Dermis microvascular lymphatic vessel endothelial cell (primary cell): ENCODE measurements at places on chromosomes 2 and 18. TPM values are rescaled to one million over a fixed set of nuclear protein-coding genes. Genes with fewer than 3 reads are reported as not detected.

Gene SERPINB8
- 3.2 and 6.7 TPM in 2 replicates for total RNA-seq

DNA sequence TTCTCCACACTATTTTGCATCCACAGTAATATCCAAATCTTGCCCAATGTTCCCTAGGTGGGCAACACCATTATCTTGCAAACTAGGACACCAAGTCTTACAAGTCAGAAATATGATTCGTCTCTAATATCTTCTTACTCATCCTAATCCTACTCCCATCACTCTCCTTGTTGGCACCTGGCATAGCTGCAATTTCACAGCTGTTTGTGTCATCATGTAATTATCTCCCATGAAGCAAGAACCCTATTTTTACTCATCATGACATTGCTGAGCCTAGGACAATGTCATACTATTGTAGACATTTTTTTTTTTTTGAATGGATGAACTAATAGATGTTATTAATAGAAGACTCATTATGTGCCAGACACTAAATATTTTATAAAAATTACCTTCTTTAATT lies 91.3 kb upstream of the CCDC141 start:
- no peak for DNase-seq

DNA sequence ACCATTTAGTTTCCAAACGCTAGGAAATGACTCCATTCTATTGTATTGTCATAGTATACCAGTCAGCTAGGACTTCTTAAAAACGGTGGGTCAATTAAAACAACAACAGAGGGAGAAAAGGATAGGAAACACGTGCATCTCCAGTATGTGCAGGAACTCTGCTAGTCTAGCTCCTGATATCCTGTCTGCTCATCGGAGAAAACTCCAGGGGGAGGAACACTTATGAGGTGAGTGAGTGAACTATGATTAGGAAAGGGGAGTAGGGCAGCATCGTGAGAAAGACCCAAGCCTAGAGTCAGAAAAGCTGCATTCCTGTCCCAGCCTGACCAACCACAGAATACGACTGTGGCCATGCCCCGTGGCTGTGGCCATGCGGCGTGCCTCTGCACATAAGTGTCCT lies 34.2 kb downstream of the DTNB start:
- DNase-seq, result no peak

DNA sequence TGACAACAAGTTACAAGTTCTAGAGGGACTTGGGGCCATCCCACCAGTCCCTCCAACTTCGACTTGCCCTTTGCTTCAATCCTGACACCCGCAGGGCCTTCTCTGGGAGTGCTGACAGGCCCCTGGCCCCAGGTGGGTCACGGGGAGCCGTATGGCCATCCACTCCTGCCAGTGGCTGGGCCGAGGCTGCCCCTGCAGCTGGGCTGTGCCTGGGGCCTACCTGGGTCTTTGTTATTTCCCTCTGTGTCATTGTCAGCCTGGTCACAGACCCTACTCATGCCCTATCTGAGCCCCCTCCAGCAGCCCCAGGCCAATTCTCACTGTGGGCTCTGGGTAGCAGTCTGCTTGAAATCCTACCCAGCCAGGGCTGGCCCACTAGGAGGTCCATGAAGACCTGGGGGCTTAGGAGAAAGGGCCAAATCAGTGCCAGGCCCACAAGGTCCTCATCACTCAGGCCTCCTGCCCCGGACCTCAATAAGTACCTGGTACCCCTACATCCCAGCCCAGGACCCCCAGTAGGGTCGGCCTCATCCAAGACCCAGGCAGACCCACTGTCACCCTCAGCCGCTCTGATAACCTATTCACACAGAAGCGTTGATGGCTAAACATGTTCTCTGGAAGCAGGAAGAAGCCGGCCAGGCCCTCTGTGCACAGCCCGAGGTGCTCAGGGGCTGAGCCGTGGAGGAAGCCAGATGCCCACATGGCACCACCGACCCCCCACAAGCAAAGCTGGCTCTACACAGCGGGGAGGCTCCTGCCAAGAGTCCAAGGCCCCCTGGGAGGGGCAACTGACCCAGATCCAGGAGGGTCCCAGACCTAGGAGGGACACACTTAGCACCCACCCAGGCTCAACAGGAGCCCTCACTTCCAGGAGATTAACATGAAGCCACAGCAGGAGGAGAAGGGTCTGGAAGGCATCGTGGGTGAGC lies 57.7 kb downstream of the BIN1 start:
- no peak for DNase-seq

DNA sequence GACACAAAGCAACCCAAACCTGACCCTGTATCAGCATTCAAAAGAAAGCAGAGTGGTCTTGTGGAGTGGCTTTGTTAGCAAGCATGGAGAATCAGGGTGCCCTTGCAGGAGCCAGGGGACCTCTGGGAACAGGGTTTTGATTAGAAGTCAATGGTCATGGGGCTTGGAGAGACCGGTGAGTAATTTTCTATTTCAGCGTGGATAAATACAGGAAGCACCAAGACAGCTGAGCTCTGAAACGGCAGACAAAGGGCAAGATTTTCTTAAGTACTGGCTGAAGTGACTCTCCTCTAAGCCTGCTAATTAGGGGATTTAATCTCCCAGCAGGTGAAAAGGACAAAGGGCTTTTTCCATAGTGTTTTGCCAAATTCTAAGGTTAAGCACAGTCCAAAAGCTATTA lies 78.0 kb upstream of the GAREM1 start:
- DNase-seq, result no peak

GRCh38 chr18:51417643-51418483 lies 220.4 kb upstream of the MEX3C start:
- no peak for DNase-seq

DNA sequence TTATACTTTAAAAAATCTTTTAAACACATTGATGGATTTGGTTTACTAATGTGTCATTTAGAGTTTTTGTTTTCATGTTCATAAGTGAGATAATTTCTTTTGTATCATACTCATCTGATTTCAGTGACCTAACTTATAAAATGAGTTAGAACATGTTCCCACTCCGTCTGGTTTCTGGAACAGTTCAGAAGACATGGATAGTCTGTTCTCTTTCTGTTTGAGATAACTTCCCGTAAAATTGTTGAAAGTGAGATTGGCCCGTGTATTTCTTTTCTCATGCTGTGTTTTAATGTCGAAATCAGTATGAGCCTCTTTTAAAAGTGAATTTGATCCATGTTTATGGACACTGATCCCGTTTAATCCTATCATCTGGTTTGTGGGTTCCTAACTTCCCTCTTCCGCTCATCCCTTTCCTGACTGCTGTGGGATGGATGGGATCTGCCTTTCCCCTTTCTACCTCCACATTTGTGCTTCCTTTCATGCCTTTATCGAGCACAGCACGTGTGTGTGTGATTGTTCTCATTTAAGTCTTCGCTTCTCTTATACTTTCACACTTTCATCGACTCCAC lies 78.9 kb downstream of the COPS8 start:
- DNase-seq, result no peak

GRCh38 chr18:31143025-31143424 lies 19.6 kb downstream of the DSC1 start:
- no peak for DNase-seq

DNA sequence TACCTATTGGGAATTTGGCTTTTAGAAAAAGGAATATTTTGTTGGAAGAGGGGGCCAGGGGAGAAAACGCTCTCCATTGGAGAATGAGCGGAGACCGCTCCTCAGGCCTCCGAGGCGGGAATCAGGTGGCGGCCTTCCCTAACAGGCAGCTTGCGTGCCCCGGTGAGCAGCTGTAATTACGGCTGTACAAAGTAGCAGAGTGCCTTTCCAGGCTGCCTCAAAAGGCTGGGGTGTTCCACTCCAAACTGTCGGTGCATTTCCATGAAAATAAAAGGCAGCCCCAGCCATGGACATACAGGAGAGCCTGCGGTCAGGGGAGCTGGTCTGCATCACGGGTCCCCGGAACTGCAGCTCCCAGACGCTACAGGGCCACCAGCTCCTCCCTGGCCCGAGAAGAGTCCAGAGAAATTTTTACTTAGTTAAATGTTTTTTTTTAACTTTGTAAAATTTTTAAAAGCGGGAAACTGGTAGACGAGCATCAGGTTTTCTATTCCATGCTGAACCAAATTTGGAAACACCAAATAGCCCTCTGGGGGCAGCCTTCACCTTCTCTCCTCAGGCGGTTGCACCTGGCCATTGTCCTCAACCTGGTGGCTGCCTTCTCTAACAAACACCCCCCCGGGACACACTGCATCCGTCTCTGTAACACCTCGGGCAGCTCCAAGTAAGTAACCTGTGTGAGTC lies 209.3 kb upstream of the SALL3 start:
- DNase-seq, result no peak
